CD4-positive, alpha-beta T cell treated with Interleukin-2 at 100 ng/mL for 4 hours (primary cell): ENCODE measurements at places on chromosomes 11 and 22.
A peak's percentile ranks its signal among the peaks of the same experiment; 100 is the strongest.

DNA sequence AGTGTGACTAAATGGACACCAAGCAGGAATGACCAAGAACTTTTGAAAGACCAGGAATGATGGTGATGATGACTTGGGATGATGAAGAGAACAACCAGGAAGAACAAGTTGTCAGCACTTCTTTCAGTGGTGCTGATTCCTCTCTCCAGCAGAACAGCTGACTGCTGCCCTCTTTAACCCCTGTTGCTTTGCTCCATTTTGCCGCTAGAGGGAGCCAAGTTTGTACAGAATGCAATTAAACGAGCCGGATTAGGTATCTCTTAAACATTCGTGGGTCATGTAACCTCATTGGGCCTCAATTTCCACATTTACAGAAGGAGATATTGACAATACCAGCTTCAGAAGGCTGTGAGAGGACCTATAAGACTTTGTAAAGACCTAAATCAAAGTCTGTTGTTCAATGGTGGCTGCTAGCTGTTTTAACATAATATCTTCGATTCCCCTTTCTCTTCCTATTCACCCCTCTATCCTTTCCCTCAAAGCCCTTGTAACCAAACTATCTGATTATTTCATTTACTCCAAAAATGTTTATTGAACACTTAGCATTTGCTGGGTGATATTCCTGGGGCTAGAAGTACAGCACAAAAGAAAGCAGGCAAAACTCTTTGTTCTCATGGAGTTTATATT is 1.9 kb downstream of the OR4S1 start:
- DNase-seq = peak; percentile 72

DNA sequence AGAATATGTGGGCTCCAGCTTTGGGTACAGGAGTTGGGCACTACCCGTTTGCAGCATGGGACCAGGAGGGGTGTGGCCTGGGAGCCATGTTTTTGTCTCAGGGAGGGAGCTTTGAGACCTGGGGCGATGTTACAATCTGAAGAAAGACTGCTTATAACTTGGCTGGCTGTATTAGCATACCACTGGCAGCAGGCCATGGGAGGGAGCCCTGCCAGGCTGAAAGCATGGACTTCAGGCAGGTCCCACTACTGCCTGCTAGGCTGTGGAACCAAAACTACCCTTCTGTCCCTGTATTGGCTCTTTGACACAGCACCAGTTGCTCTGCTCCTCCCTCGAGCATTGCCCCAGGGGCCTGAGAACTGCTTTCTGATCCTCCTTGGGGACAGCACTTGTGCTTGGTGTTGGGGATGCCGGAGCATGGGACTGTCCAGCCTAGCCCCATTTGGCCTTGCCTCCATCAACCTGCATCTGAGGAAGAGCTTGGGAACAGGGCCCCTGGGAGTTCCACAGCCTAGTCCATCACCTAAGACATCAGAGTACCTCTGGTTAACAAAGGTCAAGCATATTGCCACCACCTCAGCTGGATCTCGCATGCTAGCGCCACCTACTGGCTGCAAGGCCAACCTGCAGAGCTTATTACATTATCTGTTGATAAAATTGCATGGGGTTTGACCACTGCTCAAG is 217.4 kb downstream of the SBF2 start:
- peak; percentile 14 for DNase-seq

- DNase-seq = no peak
Observed at GRCh38 chr22:19559324-19559811, 35.2 kb upstream of the CLDN5 start.

DNA sequence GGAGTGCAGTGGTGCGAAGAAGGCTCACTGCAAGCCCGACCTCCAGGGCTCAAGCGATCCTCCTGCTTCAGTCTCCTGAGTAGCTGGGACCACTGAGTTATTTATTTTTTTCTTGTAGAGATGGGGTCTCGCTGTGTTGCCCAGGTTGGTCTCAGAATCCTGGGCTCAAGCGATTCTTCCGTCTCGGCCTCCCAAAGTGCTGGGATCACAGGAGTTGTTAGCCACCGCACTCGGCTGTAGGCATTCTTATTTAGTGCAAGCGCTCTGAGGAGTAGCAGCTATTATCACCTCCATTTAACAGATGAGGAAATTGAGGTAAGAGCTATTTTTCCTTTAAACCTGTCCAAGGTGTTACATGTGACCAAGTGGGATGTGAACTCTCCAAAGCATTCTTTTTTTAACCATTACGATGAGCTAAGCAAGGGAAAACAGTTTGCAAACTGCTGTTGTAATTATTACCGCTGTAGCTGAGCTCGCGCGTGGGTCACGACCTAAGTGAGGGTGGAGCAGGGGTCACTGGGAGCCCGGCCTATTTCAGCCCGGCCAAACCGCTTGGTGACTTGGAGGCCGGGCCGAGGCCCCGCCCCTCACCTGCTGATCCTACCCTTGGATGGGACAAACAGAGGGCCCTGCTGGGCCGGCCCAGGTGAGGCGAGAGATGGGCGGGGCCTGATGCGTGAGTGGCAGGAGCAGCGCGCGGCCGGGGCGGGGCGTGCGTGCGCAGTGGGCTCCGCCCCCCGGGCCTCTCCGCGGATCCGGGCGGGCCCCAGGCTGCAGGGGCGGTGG is 449 bp upstream of the KREMEN1 start:
- peak; percentile 73 for DNase-seq

- no peak for DNase-seq
Observed at GRCh38 chr22:49962751-49963646, 2.4 kb downstream of the PIM3 start.
